ENCODE measurements at places on chromosomes 7 and 10. TPM values are rescaled to one million over a fixed set of nuclear protein-coding genes. Genes with fewer than 3 reads are reported as not detected.

DNA sequence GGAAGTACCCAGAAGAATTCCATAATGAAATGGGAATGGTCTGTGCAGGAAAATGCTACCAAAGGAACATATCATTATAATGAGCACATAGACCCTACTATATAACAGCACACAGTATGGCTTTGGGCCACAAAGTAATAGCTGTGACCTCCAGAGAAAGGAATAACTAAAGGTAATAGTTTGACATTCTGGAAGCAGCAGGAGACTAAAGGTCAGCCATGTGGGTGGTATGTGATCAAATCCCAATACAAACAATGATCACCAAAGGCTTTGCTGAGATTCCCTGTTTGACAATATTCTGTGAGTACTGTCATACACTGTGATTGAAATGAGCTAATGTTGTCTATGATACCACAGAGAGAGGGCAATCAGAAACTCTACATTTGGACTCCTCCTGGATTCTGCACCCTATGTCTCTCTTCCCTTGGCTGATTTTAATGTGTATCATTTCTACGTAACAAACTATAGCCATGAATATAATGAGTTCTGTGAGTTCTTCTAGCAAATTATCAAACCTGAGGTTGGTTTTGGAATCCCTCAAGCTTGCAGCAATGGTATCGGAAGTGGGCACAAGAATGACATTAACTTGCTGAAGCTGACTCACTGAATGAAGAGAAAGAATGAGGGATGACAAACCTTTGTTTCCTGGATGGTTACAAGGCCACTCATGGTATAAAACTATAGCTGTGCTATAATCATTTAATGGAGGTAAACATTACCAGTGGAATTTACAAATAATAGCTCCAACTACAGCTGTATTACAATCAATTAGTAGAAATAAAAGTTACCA, 99.6 kb downstream of the JMJD1C start:
- H3K4me3 ChIP-seq: no peak overlapping the region
- peaks cover 5% of the 10 kb centered on the region for H3K4me1 ChIP-seq
- DNase-seq: no peak

GRCh38 chr7:33853361-33854062, 51.8 kb upstream of the BMPER start:
- no peaks in the 10 kb centered on the region for H3K36me3 ChIP-seq
- no peak overlapping the region for H3K27ac ChIP-seq
- no peak for DNase-seq
- H3K4me1 ChIP-seq: peaks cover 6% of the 10 kb centered on the region

- no peak overlapping the region for H3K27ac ChIP-seq
- no peaks in the 10 kb centered on the region for H3K27me3 ChIP-seq
- peaks cover 11% of the 10 kb centered on the region for H3K4me1 ChIP-seq
- H3K4me3 ChIP-seq: no peak overlapping the region
- DNase-seq: peak; percentile 72
Observed at GRCh38 chr7:100044718-100045117, 4.9 kb upstream of the ZSCAN21 start.

DNA sequence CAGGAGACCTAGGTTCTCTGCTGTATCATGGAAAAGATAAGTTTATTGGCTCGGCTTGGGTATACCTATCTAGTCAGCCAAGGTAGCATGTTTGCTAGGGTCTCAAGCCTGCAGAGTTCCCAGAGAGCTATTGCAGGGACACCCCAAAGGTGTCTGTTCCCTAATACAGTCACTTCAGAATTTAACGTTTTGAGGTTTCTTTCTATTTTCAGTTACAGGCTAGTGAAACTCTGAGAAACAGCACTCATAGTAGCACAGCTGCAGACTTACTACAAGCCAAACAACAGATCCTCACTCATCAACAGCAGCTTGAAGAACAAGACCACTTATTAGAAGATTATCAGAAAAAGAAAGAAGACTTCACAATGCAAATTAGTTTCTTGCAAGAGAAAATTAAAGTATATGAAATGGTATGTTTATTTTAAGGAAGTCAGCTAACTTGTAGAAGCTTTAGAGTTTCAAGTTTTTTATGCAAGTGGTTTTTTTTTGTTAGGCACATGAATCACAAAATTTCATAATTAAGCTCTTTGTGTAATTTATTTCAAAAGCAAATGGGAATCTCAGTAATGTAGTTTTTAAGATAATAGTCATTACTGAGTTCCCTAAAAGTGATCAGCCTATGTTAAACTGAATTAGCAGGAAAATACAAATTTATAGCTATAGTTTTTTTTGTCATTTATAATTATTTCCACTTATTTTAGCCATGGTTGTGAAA, 54.9 kb downstream of the AKAP9 start:
- peaks cover 69% of the 10 kb centered on the region for H3K36me3 ChIP-seq
- no peak overlapping the region for H3K27ac ChIP-seq
- H3K27me3 ChIP-seq: no peaks in the 10 kb centered on the region
- H3K4me3 ChIP-seq: no peak overlapping the region
- no peak for DNase-seq

DNA sequence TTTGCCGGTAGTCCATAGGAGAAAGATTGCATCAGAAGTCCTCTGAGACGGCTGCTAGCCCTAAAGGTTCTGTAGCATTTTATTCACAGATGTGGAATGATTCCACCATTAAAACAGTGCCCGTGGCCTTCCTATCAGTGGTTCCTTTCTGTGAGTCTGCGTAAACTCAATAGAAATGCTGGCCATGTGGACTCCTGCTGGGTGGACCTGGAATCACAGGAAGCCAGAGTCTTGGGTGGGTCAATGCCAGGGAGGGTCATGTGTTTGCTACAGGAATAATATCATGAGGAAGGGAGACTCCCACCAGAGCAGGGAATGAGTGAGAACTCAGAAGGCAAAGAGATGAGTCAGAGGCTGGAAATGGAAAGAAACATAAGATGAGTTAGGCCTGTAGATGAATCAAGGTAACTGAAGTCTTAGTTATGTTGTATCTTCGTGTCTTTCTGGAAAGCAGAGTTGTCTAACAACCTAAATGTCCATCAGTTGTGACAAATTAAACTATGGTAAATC, 410.4 kb upstream of the AUTS2 start:
- no peak overlapping the region for H3K4me3 ChIP-seq
- no peaks in the 10 kb centered on the region for H3K4me1 ChIP-seq
- H3K27ac ChIP-seq: no peak overlapping the region
- no peaks in the 10 kb centered on the region for H3K36me3 ChIP-seq
- H3K27me3 ChIP-seq: no peaks in the 10 kb centered on the region
- no peak for DNase-seq

- H3K27me3 ChIP-seq: no peaks in the 10 kb centered on the region
- peaks cover 12% of the 10 kb centered on the region for H3K4me1 ChIP-seq
- H3K4me3 ChIP-seq: no peak overlapping the region
- H3K36me3 ChIP-seq: no peaks in the 10 kb centered on the region
Observed at GRCh38 chr7:35024298-35024697, 13.0 kb downstream of the DPY19L1 start.

GRCh38 chr10:74071157-74071556, 73.2 kb downstream of the VCL start:
- no peaks in the 10 kb centered on the region for H3K4me1 ChIP-seq
- H3K27ac ChIP-seq: no peak overlapping the region
- DNase-seq: peak; percentile 61

GRCh38 chr7:15920953-15921352, 234.5 kb upstream of the MEOX2 start:
- H3K27ac ChIP-seq: no peak overlapping the region
- no peak for DNase-seq
- H3K4me3 ChIP-seq: no peak overlapping the region
- no peaks in the 10 kb centered on the region for H3K27me3 ChIP-seq
- no peaks in the 10 kb centered on the region for H3K4me1 ChIP-seq

DNA sequence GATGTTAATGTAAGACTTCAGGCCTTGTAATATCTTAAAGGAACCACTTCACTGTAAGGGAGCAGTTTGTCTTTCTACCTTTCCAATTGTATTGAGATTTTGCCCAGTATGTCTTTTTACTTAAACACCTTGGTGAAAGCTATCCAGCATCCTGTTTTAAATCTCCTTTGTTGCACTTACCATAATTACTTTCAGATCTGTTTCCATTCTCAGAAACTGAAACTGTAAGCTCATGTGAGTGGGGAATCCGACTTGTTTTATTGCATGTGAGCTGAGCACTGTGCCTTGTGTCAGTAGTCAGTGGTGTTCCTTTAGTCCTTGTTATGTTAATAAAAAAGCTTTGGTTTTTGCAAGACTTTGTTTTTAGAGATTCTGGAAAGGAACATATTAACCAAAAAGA, 42.2 kb downstream of the BMPR1A start:
- no peaks in the 10 kb centered on the region for H3K27me3 ChIP-seq
- H3K27ac ChIP-seq: no peak overlapping the region
- peaks cover 52% of the 10 kb centered on the region for H3K4me1 ChIP-seq
- no peak overlapping the region for H3K4me3 ChIP-seq

GRCh38 chr7:127041689-127042452, 210.9 kb downstream of the GRM8 start:
- H3K4me3 ChIP-seq: no peak overlapping the region
- no peaks in the 10 kb centered on the region for H3K36me3 ChIP-seq
- no peak for DNase-seq

DNA sequence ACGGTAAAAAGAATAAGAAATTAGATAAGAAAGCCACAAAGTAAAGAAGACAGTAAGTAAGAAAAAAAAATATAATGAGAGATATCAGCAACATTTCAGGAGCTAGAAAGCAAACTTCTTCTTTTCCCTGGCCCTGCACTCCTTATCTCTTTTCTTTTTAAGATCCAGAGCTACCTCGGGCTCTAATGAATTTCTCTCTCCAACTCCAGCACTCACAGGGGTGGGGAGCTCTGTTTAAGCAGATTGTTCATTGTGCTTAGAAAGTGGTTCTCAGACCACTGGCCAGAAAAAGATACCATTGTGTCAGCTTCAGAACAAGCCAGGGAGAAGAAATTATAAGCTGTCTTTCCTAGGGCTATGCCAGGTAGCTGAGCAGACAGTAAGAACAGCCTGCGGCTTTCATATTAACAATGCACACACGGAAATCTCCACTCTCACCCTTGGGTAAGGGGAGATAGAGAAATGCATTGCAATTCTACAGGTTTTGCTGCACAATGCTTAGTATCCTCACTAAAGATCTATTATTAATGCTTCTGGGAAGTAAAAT, 19.3 kb downstream of the OR2F1 start:
- H3K27me3 ChIP-seq: no peaks in the 10 kb centered on the region
- H3K4me3 ChIP-seq: no peak overlapping the region
- no peak overlapping the region for H3K27ac ChIP-seq
- DNase-seq: no peak

DNA sequence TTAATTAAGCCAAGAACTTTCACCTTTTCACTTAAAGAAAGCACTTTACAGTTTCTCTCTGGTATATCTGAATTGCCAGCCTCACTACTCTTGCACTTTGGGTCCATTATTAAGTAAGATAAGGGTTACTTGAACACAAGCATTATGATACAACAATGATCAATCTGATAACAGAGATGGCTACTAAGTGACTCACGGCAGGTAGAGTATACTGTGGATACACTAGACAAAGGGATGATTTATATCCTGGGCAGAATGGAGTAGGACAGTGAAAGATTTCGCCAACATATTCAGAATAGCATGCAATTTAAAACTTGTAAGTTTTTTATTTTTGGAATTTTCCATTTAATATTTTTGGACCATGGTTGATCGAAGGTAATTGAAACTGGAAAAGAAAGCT, 34.3 kb upstream of the ITGB8 start:
- no peaks in the 10 kb centered on the region for H3K36me3 ChIP-seq
- H3K4me1 ChIP-seq: no peaks in the 10 kb centered on the region
- no peaks in the 10 kb centered on the region for H3K27me3 ChIP-seq
- no peak overlapping the region for H3K4me3 ChIP-seq

DNA sequence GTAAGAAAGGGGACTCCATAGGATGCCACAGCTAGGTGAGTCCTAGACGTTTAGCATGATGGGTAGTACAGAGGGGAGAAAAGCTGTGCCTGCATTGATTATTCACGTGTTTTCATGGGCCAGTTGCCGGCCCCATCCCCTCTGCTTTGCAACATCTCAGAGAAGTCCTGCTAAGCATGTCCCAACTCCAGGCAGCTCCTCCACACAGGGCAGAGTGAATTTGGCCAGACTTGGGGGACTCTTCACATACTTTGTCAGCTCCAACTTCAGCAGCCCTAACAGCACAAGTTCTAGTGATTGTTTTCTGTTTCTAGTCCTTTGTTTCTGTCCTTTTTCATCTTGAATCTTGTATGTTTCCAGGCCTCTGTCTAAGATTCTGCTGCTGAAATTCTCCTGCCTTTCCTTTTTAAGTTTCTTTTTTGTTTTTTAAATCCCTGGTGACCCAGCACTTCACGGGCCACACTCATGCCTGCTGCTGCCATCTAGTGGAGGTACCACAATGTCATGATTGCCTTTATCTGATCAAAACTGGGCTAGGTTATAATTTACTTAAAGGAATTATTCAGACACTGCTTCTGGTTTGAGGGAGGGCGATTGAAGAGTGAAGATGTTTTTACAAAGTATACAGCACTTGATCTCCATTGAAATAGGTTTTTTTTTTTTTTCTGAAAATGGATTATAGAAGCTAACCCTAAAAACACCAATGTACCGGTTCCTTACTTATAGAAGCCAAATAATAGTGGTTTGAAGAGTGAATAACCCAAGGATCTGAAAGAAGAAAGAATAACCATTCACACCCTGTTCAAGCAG, 276.9 kb downstream of the CSTF2T start:
- H3K27ac ChIP-seq: peak overlapping the region; percentile 59
- no peaks in the 10 kb centered on the region for H3K27me3 ChIP-seq
- DNase-seq: peak; percentile 86
- H3K4me1 ChIP-seq: no peaks in the 10 kb centered on the region

- H3K27ac ChIP-seq: no peak overlapping the region
- peaks cover 28% of the 10 kb centered on the region for H3K36me3 ChIP-seq
- DNase-seq: no peak
- no peaks in the 10 kb centered on the region for H3K27me3 ChIP-seq
- H3K4me1 ChIP-seq: no peaks in the 10 kb centered on the region
Observed at GRCh38 chr10:7752251-7752650, 35.5 kb downstream of the KIN start.

DNA sequence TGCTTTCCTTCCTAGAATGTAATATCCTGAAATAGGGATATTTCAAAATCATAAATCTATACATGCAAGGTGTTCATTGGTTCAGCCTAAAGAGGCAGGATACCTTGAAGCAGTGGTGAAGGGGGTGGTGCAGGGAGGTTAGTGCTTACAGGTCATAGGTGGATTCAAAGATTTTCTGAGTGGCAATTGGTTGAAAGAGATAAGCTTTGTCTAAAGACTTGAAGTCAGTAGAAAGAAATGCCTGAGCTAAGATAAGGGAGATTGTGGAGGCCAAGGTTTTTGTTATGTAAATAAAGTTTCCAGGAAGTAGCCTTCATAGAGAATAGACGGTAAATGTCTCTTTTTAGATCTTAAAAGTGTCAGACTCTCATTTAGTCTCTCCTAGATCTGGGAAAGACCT, 741.2 kb upstream of the ZWINT start:
- no peak overlapping the region for H3K27ac ChIP-seq
- no peak for DNase-seq
- H3K4me1 ChIP-seq: no peaks in the 10 kb centered on the region
- H3K36me3 ChIP-seq: no peaks in the 10 kb centered on the region
- H3K27me3 ChIP-seq: no peaks in the 10 kb centered on the region
- H3K4me3 ChIP-seq: no peak overlapping the region

GRCh38 chr7:84291756-84292155, 97.2 kb upstream of the SEMA3A start:
- H3K27ac ChIP-seq: no peak overlapping the region
- H3K36me3 ChIP-seq: no peaks in the 10 kb centered on the region
- H3K4me3 ChIP-seq: no peak overlapping the region
- H3K4me1 ChIP-seq: no peaks in the 10 kb centered on the region
- no peaks in the 10 kb centered on the region for H3K27me3 ChIP-seq

Gene TUBB8
- not detected for total RNA-seq

Gene EBF3
- total RNA-seq: 7.3 TPM

Gene CYP2E1
- total RNA-seq: 19.2 TPM

Gene VSTM4
- total RNA-seq: 0.58 TPM

Gene COX19
- total RNA-seq: 6.7 TPM

Gene ABCB8
- total RNA-seq: 57.2 TPM

Gene CPA2
- 65.8 TPM for total RNA-seq

All from stomach (tissue), 19 donors.